Renal pelvis (tissue), 12 donors: ENCODE measurements at places on chromosomes 16 and 17. TPM values are rescaled to one million over a fixed set of nuclear protein-coding genes. Genes with fewer than 3 reads are reported as not detected.
A peak's percentile ranks its signal among the peaks of the same experiment; 100 is the strongest.

DNA sequence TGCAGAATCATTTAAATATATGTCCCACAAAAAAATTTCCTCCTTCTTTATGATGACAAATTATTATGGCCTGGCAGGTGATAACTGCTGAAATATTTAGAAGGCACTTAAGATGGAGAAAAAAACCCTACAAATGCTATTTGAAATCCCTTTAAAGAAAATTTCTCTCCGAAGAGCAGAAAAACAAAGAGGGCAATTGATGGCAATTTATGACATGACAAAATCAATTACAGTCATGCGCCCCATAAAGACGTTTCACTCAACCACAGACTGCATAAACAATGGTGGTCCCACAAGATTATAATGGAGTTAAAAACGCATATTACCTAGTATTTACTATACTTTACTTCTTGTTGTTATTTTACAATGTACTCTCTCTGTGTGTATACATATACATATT, 25.2 kb upstream of the KIF2B start:
- no peak for DNase-seq

DNA sequence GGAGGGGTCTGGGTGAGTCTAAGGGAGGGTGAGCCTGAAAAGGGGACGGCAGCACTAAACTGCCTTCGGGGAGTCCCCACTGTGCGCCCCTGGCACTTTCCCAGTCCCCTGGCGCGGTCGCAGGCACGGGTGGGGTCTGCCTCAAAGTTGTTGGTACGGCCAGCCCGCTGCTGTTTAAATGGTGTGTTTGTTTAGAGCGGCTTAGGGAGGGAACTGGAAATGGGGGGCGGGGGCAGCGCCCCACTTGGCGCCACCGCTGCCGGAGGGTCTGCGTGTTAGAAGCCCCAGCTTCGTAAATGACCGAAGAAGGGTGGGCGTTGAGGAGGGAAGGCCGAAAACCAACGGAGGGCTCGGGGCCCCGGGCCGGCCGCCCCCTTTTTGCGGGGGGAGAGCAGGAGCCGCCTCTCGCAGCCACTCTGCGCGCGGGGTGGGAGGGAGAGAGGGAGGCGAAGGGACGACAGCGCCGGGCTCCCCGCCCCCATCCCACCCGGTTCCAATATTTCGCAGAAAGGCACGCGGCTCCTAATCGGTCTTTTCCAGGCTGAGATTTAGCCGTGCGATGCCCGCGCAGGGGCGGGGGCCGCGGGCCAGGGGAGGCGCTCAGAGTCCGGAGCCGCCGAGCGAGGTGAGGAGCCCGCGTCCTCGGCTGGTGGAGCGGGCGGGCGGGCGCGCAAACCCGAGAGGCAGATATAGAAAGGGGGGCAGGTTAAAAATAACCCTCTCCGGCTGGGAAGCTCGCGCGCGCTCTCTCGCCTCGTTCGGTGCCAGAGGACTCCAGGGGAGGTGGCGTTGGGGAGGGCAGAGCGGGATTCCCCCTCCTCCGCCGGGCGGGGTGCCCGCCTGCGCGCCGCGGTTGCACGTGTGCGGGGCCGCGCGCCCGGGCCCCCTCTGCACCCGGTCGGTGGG, 54.9 kb downstream of the SREBF1 start:
- DNase-seq = no peak

GRCh38 chr17:51015145-51015558, 105.5 kb downstream of the SPAG9 start:
- no peak for DNase-seq

DNA sequence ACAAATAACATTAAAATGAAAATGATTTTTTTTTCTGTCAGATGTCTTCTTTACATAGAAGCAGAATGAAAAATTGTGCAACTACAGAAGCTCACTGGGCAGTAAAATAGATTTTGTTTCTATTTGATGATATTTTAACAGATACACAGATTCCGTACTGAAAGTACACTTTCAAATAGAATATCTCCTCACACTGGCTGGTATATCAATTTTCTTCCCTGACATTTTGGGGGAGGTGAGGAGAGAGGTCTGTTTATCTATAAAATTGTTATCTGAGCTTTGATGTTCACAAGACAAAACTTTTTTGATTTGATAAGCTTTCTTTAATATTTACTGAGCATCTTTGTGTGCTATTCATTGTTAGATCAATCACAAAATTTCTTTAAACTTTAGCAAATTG, 124.3 kb upstream of the NACA2 start:
- no peak for DNase-seq

DNA sequence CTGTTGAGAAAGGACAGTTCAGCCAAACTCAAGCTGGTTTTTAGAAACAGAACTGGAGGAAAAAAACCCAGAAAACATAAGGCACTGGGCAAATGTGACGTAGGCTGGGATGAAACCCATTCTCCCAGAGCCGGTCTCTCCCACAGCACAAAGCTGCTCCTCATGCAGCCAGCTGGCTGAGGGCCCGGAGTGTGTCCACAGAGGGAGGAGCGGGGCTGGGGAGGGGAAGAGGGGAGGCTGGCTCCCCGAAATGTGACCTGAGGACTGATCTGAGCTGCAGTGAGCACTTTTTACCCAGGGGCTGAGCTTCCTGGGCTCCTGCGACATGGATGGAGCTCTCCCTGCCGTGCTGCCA, 20.8 kb downstream of the FOXF1 start:
- DNase-seq = no peak

DNA sequence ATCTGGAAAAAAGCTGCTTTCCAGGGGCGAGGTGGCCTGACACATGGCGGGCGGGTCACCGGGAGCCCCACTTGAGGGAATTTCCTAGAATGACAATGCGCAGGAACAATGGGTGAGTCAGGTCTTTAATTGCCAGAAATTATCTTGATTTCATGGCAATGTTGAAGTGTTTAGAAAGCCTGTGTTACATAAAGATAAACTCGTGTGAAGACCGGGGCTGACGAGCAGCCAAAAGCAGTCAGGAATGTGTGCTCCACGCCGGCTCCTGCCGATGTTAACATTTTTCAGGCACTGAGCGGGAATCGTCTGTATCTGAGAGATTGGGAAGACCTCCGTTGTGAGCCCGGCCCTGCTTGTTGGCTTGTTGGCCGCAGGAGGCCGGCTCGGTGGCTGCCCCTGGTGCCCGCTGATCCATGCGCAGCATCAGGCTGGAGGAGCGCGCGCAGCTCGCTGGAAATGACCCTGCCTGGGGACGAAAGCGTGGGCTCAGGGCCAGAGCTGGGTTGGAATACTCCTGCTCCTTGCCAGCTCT, 353.1 kb downstream of the FOXL1 start:
- no peak for DNase-seq

- DNase-seq = no peak
These were observed 149.8 kb downstream of the CDH13 start for GRCh38 chr16:82776470-82777146.

DNA sequence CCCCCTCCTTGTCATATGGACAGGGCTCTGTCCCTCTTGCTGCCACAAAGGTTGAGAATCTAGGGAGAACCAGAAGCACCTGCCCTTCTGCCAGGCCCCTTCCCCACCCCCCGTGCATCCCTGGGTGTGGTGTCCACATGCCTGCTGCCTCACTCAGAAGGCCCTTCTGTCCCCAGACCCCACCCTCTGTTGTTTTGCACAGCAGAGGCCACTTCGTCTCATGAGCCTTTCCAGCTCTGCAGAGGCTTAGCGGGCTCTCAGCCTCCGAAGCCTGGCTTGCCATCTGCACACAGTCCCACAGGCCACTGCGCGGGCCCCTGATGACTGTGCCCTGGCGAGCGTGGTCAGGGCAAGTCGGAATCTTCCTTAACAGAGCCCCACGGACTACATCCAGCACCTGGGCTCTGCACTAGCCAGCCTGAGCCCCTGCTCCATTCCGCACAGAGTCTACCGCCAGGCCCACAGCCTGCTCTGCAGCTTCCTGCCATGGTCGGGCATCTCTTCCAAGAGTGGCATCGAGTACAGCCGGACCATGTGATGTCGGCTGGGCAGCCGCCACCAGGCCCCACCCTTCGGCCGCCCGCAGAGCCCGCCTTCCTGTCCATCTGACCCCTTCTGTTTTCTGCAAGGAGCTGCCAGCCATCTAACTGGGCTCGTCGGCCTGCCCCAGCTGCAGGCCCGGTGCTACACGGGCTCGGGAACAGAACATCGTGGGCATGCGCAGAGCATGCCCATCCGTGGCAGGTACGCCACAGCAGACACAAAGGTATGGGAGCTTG, 10.8 kb downstream of the C16orf90 start:
- DNase-seq = no peak

- peak; percentile 42 for DNase-seq
These were observed 93.8 kb upstream of the PLEKHM1 start for GRCh38 chr17:45584092-45585036.

- DNase-seq = peak; percentile 83
These were observed at the start of gene CDK5R1 for GRCh38 chr17:32486701-32487472. TSS of gene CDK5R1 (plus strand) at chr17:32486993. CDS start at chr17:32487621, 628 bp downstream.

GRCh38 chr16:1532081-1532760, 1.2 kb upstream of the TMEM204 start:
- no peak for DNase-seq

GRCh38 chr17:68231541-68231940, 16.3 kb upstream of the AMZ2 start:
- no peak for DNase-seq

- no peak for DNase-seq
These were observed 7.5 kb upstream of the SLC35B1 start for GRCh38 chr17:49715216-49715615.

DNA sequence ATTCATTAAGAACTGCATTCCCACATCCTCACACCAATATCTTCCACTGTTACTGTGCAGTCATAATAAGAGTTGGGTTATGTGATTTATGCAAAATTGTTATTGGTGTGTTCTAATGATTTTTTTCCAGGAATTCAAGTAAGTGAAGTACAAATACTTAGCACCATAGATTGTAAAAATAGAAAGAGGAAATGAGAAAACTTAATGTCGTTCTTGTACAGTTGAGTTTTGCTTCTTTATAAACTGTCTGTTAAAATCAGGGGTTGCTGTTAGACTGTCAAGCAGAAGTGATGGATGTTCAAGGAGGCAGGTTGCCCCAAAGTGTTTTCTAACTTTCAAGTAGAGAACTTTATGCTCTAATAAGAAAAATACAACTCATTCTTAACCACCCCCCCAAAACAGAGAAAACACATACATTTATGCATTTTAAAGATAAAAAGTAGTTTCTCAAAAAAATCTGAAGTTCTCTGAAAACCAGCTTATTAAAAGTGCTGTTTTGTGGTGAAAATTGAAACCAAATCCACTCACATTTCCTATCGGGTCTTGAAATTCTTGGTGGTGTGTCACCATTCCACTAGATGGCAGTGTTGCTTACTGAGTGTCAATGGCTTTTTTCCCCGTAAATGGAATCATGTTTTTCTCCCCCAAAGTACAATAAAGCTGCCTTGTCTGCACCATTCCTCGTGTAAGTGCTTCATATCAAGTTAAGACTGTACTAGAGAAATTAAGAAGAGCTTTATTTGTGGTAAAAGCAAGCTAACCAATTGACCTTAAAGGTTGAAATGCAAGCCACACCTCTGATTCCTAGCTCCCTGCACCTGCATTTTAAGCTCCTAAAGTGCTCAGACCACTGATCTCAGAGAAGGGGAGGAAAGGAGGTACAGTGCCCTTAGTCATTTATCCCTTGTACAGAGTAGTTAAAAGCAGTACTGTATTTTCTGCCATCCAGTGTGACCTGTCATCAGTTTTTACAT, 4.7 kb upstream of the IGSF6 start:
- no peak for DNase-seq

GRCh38 chr17:34638526-34639260, 59.3 kb downstream of the TMEM132E start:
- DNase-seq = no peak

- no peak for DNase-seq
These were observed 346.3 kb downstream of the BCAS3 start for GRCh38 chr17:61023996-61024395.

DNA sequence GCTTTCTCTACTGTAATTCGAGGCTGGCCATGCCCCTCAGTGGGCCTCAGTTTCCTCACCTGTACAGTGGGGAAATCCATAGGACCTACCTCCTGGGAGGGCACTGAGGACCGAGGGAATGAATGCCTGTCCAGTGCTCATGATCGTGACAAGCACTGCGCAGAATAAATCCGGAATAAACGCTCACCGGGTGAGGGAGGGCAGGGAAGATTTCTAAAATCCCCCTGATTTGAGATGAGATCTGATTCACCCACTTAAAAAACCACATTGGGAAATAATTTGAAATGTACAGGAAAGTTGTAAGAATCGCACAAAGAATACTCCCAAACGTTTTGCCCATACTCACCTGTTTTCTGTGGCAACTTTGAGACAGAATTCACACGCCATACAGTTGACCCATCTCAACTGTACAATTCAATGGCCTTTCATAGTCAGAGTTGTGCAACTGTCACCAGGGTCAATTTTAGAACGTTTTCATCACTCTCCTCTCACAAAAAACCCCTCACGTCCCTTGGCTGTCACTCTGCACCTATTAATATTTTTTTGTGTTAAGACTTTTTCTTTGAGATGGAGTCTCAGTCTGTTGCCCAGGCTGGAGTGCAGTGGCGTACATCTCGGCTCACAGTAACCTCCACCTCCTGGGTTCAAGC, 49.8 kb downstream of the IRF8 start:
- DNase-seq = no peak

DNA sequence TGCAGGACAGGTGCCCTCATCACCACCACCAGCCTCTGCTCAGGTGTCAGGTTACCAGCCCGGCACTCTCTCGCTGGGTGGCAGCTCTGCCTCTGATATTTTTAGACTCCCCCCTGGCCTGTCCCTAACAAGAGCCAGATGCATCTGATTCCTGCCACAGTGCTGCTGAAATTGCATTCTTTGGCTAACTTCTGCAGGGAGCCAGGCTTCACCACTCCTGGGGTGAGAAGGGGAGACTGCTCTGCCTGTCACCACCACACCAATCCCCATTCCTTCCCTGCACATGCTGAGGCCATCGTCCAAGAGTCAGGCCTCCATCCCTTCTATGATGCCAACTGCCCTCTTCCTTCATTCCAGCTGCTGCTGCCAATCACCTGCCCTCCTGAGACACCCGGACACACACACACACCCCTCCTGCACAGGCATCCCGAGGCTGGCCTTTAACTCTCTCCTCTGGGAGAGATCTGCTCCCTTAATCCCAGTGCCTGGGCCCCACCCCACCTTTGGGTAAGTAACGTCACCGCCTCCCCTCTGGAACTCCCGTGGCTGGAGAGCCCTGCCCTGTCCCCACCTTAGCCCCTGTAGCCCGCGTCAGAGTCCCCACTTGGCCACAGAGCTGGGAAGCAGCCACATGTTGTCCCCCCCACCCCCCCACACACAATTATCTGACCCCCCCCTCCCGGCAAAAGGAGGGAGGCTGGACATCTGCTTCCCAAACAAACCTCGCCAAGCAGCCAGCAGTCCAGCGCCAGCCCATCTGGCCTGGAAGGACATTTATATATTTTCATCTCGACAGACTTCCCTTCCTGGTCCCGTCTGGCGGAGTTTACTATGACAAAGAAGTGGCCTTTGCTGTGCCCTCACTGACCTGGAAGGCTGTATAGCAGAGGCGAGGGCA, 2.8 kb downstream of the EMP2 start:
- DNase-seq = no peak

CD300A gene
- polyA plus RNA-seq = 1.5 TPM

SRL gene
- polyA plus RNA-seq = 1.2 TPM

ABCC3 gene
- 8.7 TPM for polyA plus RNA-seq

CHD9NB gene
- 10.6 TPM for polyA plus RNA-seq

RRAD gene
- polyA plus RNA-seq = 2.8 TPM
